NCI-H2081 treated with DMSO at 0.1 percent for 48 hours (cell line): ENCODE measurements at places on chromosomes 7 and 10.

DNA sequence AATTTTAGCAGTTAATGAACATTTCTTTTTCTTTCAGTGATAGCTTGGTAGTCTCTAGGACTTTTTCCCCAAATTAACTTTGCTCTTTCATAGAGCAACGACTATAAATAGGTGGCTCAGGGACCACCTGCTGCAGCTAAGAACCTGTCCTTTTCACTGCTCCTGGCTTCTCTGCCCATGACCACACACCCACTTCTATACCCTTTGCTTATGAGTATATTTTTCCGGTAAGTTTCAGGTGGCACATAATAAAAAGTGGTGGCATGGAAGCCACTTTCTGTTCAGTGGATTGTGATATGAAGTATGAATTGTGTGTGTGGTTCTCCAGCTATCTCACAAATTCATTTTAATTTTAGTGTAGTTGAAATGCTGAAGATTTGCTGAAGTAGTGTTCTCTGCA, 1.2 kb downstream of the ING3 start:
- no peak for DNase-seq

DNA sequence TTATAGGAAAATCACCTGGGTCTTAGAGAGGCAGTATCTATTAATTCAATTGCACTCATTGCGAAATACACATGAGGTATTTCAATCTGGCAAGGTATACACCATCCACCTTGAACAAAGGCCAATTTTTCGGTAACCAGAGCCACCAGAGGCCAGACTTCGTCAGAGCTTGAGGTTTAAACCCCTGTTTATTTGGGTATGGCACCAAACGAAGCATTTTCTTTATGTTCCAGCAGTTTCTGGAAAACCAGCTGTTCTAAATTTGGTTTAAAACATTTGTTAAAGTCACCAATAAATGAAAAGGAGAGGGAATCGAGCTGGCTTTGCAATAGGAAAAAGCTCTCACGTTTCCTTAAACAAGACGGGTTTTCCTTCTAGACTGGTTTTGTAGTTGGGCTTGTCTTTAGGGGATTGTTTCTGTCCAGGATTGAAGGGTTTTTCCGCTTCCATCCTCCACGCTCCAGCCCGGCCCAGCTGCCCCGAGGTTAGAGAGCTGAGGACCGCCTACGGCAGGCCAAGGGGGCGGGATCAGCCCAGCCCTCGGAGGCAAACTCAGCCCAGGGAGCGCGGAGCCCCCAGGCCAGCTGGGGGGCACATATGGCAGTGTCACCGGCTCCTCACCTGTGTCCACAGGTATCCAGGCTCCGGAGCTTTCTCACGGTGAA, 539.4 kb upstream of the MGMT start:
- no peak for DNase-seq

GRCh38 chr10:65323802-65324201, 1602.0 kb upstream of the LRRTM3 start:
- no peak for DNase-seq

- no peak for DNase-seq
Measured at GRCh38 chr7:150826061-150826849, 25.7 kb downstream of the TMEM176A start.

- DNase-seq = no peak
Measured at GRCh38 chr7:95808396-95808795, 36.0 kb downstream of the DYNC1I1 start.
